Stimulated activated CD8-positive, alpha-beta memory T cell treated with anti-CD3 and anti-CD28 coated beads, Interleukin-7, amount 100 ng/mL, for 1 hour (primary cell): ENCODE measurements at places on chromosomes 13 and 19.

DNA sequence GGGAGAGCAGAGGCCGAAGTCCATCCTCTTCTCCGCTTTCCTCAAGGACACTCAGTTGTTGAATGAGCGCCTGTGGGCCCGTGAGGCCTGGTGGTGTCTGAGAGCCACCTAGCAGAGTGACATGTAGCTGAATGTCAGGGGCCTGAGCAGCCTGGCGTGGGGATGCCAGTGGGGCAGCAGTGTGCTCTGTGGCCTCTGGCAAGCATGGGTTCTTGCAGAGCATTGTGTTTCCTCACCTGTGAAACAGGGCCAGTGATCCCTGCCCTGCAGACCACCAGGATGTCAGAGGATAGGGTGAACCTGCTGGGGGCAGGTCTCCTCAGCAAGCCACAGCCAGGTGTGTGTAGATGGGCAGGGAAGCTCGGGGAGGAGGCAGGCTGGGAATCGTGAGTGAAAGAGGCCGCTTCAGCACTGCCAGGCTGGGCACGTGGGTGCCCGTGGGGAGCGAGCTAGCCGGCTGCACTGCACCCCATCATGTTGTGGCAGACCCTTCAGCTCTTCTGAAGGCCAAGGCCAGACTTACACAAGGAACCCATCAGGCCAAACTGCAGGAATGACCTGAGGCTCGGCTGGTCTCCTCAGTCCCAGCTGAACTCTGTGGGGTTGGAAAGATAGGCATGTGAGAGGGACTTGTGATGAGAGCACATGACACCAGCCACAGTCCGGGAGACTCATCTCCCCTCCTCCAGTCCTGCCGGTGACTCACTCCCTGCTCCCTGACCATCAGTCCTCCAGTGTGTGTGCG lies 5.0 kb downstream of the PPP1R37 start:
- no peak for DNase-seq

GRCh38 chr19:3671680-3672574 lies 28.3 kb downstream of the PIP5K1C start:
- no peak for DNase-seq

DNA sequence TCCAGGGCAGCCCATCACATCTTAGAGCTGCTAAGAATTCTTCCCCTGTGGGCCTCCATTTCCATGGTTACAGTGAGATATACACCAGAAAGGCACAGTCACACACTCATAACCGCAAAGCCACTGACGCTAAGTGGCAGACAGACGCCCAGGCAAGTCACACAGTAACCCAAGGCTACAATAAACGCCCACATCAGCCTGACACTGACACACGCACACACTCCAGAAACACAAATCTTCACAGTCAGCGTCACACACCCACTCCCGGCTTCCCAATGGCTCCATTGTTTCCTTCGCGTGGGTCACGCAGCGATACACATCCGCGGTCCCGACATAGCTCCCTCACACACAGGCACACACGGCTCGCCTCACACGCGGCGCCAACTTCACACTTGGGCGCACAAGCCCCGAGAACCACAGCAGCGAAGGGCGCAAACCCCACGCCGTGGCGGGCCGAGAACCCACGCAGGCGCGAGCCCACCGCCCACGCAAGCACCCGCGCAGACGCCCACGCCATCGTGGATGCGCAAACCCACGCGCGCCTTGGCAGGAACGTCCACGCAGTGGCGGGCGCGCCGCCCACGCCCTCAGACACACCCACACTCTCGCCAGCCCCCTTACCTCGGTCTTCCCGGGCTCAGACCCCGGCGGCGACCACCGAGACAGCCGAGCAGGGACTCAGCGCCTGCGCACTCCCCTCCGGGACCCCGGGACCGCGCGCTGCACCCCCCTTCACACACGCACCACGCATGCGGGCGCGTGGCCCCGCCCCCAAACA lies at the start of gene ZNF667:
Gene ZNF667, minus strand, starts transcription at position 695 of the 778 bp plus-strand sequence. CDS start 14,975 bp downstream, outside the sequence.
- peak; percentile 1 for DNase-seq

DNA sequence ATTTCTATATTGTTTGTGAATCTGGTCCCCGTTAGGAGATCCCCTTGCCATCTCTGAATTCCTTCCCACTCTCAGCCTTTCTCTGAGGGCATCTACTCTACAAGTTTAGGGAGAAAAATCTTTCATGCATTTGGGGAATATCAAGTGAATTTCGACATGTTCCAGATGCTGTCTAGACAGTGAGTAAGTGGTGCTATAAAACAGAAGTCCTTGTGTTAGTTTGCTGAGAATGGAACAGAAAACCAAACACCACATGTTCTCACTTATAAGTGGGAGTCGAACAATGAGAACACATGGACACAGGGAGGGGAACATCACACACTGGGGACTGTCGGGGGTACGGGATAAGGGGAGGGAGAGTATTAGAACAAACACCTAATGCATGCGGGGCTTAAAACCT lies 5.1 kb downstream of the OR7A10 start:
- DNase-seq, result no peak

- DNase-seq, result no peak
Measured at GRCh38 chr13:32616883-32617511, 30.7 kb downstream of the PDS5B start.

DNA sequence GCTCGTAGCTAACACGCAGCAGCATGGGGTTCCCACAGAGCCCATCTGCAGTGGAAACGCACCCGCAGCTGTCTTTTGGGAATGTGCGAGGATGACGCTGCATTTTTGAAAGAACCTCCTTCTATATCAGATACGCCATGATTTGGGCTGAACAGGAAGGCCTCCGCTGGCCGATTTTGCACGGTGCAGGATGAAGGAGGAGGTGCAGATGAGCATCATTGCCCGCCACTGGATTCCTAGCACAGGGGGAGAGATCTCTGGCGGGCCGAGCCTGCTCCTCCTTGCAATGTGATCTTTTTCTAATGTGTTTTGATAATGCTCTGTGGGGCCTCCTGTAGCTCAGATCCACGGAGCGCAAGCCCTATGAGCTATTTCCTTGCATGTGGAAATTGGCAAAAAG lies 55.5 kb downstream of the EFNB2 start:
- no peak for DNase-seq

- DNase-seq, result no peak
Measured at GRCh38 chr19:53010494-53010893, 3.2 kb upstream of the ERVV-1 start.

- no peak for DNase-seq
Measured at GRCh38 chr13:90622541-90622940, 724.9 kb upstream of the MIR17HG start.

DNA sequence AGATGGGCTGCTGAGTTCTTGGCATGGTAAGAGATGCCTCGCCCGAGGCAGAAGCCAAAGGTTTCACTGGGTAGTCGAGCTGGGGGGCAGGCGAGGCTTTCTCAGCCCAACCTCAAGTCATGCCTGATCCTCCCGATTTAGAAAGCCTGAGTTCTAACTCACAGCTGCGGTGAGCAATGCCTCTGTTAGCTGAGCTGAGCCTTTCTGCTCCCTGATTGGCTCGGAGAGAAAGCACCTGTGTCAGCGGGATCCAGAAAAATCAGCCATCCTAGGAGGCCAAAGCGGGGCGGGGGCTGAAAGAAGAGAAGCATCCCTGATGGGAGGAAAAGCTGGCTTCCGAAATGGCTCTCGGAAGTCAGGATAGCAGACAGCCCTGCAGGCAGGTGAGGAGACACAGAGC lies 44.7 kb downstream of the CACNA1A start:
- no peak for DNase-seq

GRCh38 chr13:103957939-103958338 lies 891.7 kb upstream of the SLC10A2 start:
- no peak for DNase-seq

GRCh38 chr13:48318377-48318811 lies 14.8 kb downstream of the RB1 start:
- DNase-seq, result no peak

DNA sequence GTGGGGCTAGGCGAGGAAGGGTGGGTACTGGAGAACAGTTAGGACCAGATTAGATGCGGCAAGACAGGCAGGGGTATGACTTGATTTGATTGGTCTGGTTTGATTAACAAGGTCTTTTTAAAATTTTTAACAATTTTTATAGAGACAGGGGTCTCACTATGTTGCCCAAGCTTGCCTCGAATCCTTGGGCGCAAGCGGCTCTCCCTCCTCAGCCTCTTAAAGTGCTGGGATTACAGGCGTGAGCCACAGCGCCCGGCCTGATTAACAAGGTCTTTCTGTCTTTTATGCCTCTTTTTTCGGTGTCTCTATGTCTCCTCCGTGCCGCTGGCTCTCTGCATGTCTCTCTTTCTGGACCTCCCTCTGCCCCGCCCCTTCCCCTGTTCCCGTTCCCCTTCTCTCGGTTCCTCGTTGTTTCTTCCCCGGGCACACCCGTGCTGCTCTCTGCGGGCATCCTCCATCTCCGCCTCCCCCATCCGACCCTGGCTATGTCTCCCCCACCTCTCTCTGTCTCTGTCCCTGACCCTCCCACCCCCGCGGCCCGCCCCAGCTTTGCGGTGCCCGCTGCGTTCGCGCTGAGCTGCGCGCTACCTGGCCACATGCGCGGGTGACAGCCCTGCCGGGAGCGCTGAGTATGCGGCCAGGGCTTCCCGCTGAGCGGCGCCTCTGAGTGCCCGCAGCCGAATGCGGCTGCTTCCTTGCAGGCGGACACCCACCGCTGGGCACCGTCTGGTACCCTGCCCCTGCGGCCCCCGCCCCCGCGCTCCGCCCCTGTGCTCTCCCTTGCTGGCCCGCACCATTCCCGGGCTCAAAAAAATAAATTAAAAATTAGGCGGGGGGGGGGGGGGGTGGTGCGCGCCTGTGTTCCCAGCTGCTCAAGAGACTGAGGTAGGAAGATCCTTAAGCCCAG lies 8.1 kb upstream of the SDHAF1 start:
- DNase-seq, result no peak

- no peak for DNase-seq
Measured at GRCh38 chr19:12953799-12954611, 3.0 kb downstream of the GADD45GIP1 start.

DNA sequence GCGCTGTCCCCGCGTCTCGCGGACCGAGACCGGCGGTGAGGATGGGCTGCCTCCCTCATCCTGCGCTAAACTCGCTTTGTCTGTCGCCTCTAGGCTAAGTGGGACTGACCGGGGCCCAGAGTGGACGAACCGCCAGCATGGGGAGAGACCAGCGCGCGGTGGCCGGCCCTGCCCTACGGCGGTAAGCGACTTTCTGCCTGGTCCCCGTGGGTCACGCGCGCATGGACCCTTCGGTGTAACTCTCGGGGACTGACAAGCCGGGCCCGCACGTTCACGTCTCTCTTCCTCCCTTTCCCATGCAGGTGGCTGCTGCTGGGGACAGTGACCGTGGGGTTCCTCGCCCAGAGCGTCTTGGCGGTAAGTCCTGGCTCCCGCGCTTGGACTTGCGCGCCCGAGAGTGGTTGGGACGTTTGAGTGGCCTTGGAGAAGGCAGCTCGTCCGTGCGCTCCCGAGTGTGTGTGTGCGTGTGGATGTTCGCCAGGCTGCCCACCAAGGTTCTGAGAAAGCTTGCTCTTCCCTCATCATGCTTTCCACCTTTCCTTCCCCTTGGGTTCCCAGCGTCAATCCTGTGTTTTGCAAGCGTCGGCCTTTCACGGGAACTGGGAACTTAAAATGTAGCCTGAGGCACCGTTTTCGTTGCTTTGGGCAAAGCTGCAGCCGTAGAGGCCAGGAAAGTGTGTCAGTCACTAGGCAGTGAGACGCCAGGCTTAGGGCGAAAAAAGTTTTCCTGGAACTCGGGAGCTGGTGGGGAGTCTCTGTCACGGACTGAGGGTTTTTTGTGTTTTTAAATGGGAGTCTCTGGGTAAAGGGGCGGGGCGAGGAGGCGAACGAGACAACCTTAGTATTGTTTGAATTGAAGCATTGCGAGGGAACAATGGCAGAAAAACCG lies 927 bp downstream of the COL4A2 start:
- no peak for DNase-seq

DNA sequence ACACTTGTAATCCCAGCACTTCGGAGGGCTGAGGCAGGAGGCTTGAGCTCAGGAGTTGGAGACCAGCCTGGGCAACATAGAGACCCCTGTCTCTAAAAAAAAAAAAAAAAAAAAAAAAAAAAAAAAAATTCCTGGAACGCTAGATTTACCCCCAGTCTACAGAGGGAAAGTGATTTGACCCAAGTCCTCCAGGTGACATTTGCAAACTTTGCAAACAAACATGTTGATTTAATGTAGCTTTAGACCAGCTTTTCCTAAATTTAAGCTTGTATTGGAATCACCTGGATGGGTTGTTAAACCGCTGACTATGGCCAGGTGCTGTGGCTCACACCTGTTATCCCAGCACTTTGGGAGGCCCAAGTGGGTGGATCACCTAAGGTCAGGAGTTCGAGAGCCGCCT lies 8.4 kb downstream of the CPT1C start:
- no peak for DNase-seq

- DNase-seq, result no peak
Measured at GRCh38 chr13:73062468-73062867, 3.7 kb downstream of the KLF5 start.

GRCh38 chr13:104701591-104701990 lies 1635.4 kb upstream of the SLC10A2 start:
- no peak for DNase-seq

DNA sequence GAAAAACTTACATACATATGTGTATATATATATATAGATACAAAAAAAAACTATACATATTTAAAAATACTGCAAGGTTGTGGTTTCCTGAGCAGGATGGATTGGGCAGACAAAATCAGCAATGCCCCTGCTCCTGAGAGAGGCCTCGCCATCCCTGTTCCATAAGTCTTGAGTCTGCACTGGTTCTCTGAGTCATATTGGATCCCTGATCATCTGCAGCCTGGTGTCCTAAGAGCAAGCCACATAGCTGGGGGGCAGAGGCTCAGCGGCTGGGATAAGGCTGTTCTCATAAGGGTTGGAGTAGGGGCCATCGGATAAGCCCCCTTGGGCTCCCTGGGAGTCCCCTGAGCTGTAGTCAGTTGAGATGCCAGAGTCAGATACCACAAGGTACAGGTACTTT lies 3.3 kb downstream of the SWSAP1 start:
- DNase-seq, result no peak

DNA sequence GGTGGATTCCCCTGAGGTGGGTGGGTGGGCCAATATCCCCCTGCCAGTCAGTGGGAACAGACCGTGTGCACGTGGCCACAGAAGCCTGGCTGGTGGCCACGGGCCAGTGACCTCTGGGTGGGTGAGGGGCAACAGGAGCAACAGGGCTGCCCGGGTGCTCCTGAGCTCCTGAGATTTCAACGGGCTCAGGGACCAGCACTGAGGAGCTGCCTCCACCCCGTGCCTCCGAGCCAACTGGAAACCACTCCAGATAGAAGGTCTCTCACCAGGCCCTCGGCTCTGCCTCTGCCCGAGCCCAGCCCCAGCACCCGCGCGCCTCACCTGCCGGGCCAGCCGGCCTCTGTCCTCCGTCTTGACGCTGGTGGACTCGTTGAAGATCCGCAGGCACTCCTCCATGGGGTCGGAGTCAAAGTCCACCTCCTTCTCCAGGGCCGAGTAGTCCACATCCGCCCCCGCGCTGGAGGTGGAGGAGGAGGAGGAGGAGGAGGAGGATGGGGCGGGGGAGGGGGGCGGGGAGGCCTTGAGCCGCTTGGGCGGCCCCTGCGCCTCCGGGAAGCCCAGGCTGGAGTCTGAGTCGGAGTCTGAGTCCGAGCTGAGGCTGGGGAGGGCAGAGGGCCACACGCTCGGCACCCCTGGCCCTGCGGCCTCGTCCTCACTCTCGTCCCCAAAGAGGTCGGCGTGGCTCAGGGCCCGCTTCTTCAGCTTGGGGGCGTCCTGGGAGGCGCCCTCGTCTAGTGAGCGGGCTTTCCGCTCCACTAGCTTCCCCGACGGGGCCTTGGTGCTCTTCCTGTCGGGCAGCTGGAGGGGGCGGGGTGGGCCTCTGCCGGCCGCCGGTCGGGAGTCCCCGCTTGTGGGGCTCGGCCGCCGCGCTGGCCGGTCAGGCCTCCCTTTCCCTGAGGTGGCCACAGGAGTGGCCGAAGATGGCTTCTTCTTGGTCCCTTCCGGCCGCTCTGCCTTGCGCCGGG lies 14.8 kb upstream of the ATP8B3 start:
- no peak for DNase-seq
